ENCODE measurements at places on chromosomes 4 and X.

GRCh38 chr4:177393236-177393635, 49.0 kb downstream of the AGA start:
- DNase-seq, result no peak

- DNase-seq, result no peak
Observed at GRCh38 chr4:15688051-15688450, 6.4 kb downstream of the FAM200B start.

DNA sequence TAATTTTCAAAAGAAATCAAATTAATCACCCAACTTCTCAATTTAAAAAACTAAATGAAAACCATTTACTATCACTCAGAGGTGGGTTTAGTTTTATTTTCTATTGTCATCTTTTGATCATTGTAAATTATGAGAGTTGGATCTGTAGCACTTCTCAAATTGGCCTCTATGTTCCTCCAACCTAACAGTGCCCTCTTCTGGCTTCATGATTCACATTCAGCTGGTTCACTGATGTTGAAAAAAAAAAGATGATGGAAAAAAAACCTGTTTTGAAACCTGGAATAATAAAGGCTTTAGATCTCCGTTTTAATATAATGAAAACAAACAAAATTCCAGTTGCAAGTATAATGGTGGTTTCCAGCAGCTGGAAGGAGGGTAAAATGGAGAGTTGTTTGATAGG, 2.4 kb upstream of the NBDY start:
- DNase-seq, result no peak

DNA sequence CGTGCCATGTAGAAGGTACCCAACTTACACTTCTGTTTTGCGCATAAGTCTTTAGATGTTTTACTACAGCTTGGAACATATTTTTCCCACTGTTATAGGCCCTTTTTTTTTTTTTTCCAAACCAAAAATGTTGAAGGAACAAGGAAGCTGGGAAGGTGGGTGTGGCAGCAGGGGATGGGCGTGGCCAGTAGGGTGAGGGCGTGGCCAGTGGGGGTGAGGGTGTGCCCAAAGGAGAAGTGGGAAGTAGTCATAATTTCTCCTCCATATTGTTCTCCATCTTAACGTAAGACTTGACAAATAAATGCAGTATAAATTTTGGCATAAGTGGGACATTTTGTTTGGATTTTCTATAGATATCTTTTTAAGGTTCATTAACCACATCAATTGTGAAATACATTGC, 30.4 kb downstream of the CLDN22 start:
- DNase-seq, result no peak

DNA sequence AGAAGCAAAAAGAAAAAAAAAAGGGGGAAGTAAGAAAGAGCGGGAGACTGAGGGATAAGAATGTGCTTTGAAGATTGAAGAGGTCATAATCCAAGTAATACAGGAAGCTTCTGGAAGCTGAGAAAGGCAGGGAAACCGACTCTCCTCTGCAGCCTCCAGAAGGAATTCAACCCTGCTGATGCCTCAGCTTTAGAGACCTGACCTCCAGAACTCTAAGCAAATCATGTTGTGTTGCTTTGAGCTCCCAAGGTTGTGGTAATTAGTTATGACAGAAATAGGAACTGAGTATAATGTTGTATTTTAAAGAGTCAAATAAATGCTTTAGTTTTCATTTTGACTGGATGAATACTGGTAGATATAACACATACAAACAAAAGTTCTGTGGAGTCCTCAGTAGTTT, 48.0 kb upstream of the FAT1 start:
- no peak for DNase-seq

GRCh38 chrX:20545538-20545937, 278.8 kb upstream of the RPS6KA3 start:
- DNase-seq, result no peak

- DNase-seq, result no peak
Observed at GRCh38 chr4:172344308-172344938, 531.2 kb downstream of the GALNTL6 start.

DNA sequence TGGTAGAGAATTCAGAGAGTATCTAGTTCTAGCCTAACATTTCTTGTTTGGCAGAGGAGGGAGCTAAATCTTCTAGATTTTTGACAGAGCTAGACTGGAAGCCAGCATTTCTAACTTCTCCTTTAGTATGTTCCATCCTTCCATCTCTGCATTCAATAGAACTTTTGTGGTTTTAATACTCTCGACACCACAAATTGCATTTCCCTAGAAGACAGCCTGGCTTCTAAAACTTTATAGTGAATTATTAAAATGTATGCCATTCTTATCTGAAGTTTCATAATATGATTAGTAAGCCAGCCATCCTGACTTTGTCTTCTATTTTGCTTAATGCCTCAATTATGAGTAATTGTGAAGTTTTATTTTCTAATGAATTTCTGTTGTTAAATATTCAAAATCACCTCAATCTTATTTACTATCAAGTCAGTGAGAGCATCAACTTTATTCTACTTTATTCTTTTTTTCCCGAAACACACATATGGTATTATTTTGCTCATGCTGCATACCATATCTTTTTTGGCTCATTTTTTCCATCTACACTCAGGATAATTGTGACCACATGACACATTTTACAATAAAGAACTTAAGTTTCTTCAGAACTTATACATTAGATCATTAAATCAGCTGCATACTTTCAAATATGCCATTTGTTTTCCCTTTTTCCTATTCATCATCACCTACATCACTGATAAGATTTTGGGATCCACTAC, 30.2 kb downstream of the EDNRA start:
- no peak for DNase-seq

GRCh38 chr4:122762520-122762919, 30.0 kb downstream of the BBS12 start:
- no peak for DNase-seq

GRCh38 chrX:70508296-70508911, 63.8 kb downstream of the DLG3 start:
- no peak for DNase-seq

- DNase-seq, result no peak
Observed at GRCh38 chr4:125440814-125441213, 126.1 kb downstream of the FAT4 start.

DNA sequence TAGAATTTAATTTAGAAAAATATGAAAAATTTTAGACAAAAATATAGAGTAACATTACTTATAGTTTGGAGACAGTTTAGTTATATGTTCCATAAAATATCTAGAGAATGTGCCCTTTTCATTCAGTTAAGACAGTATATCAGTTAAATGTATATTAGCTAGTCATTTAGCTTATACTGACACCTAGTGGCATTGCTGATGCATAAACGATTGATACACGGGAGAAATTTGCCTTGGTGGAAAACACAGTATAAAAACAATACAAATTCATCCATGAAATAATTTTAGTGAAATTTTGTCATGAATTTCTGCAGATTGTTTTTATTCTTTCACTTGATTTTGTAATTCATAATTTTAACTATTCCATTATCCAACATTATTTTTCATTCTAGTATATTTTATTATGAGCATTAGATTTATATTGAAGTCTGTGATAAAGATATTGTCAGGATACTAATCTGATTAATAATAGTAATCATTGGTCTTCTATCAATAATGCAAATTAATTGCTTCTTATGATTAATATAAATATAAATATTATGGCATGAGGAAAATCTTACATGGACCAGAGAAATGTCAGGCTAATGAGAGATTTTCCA, 219.0 kb downstream of the TLL1 start:
- DNase-seq, result no peak

GRCh38 chrX:65658229-65658628, 9.2 kb upstream of the MSN start:
- DNase-seq, result no peak

DNA sequence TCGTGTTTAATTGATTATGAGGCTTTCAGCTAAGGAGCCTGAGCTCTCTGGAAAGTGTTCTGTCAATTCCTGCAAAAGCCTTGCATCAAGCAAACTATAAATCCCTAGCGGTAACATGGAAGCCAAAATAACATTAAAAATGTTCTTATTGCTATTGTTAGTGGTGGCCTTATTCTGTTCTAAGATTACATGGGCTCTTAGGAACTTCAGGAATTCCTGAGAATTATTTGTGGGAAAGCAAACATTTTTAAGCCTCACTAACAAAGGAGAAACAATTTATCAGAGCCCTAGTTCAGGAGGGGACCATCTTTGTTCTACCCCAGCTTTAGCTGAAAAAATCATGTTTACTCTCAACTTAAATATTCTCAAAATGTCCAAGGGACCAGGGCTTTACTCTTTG, 119.6 kb downstream of the PAPSS1 start:
- DNase-seq, result no peak

DNA sequence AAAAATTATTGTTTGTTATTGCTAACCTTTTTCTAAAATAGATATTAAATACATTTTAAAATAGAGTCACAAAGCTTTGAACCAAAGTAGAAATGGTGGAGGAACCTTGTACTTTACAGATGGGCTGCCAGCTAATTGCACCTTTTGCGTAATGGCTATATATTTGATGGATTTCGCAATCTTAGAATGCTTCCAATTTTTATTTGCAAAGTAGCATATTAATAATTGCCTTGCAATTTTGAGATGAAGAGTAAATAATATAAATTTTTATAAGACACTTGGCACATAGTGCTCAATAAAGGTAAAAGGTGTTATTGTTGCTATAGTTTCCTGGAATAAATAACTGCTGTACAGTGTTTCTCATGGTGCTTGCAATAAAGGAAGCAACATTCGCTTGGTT, 533.5 kb downstream of the CCSER1 start:
- DNase-seq, result no peak

GRCh38 chr4:88623097-88623496, 30.8 kb downstream of the HERC3 start:
- DNase-seq, result no peak

GRCh38 chr4:173505924-173506518, 24.0 kb downstream of the HAND2 start:
- no peak for DNase-seq

DNA sequence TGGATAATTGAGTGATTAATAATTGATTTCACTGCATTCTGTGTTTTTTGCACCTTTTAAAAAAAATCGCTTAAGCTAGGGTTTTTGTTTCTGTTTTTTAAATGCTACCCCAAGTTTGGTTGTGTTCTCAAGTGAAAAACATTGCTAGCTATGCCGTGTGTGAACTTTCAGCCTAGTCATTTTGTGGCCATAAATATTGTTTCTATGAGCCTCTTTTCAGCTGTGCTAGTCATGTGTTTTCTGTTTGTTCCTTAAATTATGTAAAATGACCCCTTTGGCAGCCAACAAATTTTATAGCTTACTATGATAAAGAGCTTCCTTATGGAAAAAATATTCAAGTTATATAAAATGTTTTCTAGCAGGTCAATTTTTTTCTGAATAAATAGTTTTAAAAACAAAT, 59.1 kb downstream of the GALNT7 start:
- no peak for DNase-seq

DNA sequence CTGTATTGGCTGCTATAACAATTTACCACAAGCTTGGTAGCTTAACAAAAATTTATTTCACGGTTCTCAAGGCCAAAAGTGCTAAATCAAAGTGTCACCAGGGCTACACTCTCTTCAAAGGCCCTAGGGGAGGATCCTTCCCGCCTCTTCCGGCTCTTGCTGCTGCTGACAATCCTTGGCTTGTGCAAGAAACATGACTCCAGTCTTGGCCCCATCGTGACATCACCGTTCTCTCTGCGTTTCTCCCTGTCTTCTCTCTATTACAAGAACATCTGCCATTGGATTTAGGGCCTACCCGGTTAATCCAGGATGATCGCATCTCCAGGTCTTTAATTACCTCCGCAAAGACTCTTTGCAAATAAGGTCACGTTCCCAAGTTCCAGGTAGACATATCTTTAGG, 10.4 kb upstream of the CLCN4 start:
- DNase-seq, result no peak

GRCh38 chrX:81957900-81958545, 756.1 kb downstream of the SH3BGRL start:
- DNase-seq, result no peak

GRCh38 chr4:89929425-89930159, 34.9 kb downstream of the MMRN1 start:
- DNase-seq, result no peak

GRCh38 chrX:140505421-140506337, 810 bp upstream of the SOX3 start:
- DNase-seq, result no peak
